ENCODE measurements at places on chromosomes 7 and 10. TPM values are rescaled to one million over a fixed set of nuclear protein-coding genes. Genes with fewer than 3 reads are reported as not detected.

The MRC1 gene
- 0.38 TPM for total RNA-seq

The HYAL4 gene
- 0.86 TPM for total RNA-seq

The KLF14 gene
- total RNA-seq = not detected

The SPDYE6 gene
- total RNA-seq = 0.33 TPM

The PNLIPRP3 gene
- not detected for total RNA-seq

The WASHC2A gene
- total RNA-seq = 51.5 TPM

The DENND2A gene
- total RNA-seq = 0.19 TPM

The ZNF467 gene
- total RNA-seq = 9.5 TPM

The EPDR1 gene
- 1.3 TPM for total RNA-seq

The NCF1 gene
- not detected for total RNA-seq

The PFKP gene
- 311 TPM for total RNA-seq

The PRLHR gene
- total RNA-seq = not detected

The SOSTDC1 gene
- not detected for total RNA-seq

The CAPZA2 gene
- total RNA-seq = 272 TPM

The GNAT3 gene
- not detected for total RNA-seq

The PNLIPRP1 gene
- not detected for total RNA-seq

The CRHR2 gene
- total RNA-seq = not detected

The PLXDC2 gene
- total RNA-seq = 1.5 TPM

The ARMH3 gene
- 7.3 TPM for total RNA-seq

The DNAJC12 gene
- total RNA-seq = 4.9 TPM

The ACTL6B gene
- not detected for total RNA-seq

The SFTPD gene
- total RNA-seq = 0.29 TPM

The IL6 gene
- 3.7 TPM for total RNA-seq

Data from vein endothelial cell (primary cell).